ENCODE measurements at places on chromosomes 1 and 21. TPM values are rescaled to one million over a fixed set of nuclear protein-coding genes. Genes with fewer than 3 reads are reported as not detected.

LCE2C gene
- total RNA-seq: not detected

LORICRIN gene
- not detected for total RNA-seq

MAP3K6 gene
- total RNA-seq: 23.5 TPM

CITED4 gene
- total RNA-seq: 8.6 TPM

GJA8 gene
- total RNA-seq: not detected

TEX38 gene
- not detected for total RNA-seq

SYTL1 gene
- total RNA-seq: 0.07 TPM

MATN1 gene
- not detected for total RNA-seq

ADGRL2 gene
- total RNA-seq: 378 TPM

MTMR11 gene
- total RNA-seq: 11.6 TPM

S100A8 gene
- total RNA-seq: not detected

KIF21B gene
- total RNA-seq: 0.91 TPM

RNF186 gene
- not detected for total RNA-seq

GRIK1 gene
- total RNA-seq: not detected

MAP3K21 gene
- total RNA-seq: 0.10 TPM

OR6P1 gene
- not detected for total RNA-seq

GBP7 gene
- not detected for total RNA-seq

PCNX2 gene
- 24.5 TPM for total RNA-seq

HORMAD1 gene
- total RNA-seq: not detected

WNT4 gene
- total RNA-seq: not detected

DNAJB4 gene
- 108 TPM for total RNA-seq

KIRREL1 gene
- total RNA-seq: 244 TPM

SPRR3 gene
- total RNA-seq: not detected

LEPR gene
- 43.2 TPM for total RNA-seq

TRPM2 gene
- under 0.01 TPM for total RNA-seq

PRAMEF2 gene
- total RNA-seq: not detected

FCRL6 gene
- total RNA-seq: not detected

TRIM46 gene
- total RNA-seq: 5.2 TPM

LIN28A gene
- total RNA-seq: not detected

BRDT gene
- total RNA-seq: not detected

CORT gene
- 0.43 TPM for total RNA-seq

PRDM15 gene
- 5.8 TPM for total RNA-seq

HEYL gene
- 0.30 TPM for total RNA-seq

TUFT1 gene
- 10.5 TPM for total RNA-seq

SPRR2F gene
- not detected for total RNA-seq

PTPRF gene
- total RNA-seq: 212 TPM

KRTAP19-3 gene
- not detected for total RNA-seq

SLC25A33 gene
- total RNA-seq: 3.5 TPM

TAL1 gene
- total RNA-seq: 0.91 TPM

HAO2 gene
- not detected for total RNA-seq
